ENCODE measurements at places on chromosomes 16 and 17.

DNA sequence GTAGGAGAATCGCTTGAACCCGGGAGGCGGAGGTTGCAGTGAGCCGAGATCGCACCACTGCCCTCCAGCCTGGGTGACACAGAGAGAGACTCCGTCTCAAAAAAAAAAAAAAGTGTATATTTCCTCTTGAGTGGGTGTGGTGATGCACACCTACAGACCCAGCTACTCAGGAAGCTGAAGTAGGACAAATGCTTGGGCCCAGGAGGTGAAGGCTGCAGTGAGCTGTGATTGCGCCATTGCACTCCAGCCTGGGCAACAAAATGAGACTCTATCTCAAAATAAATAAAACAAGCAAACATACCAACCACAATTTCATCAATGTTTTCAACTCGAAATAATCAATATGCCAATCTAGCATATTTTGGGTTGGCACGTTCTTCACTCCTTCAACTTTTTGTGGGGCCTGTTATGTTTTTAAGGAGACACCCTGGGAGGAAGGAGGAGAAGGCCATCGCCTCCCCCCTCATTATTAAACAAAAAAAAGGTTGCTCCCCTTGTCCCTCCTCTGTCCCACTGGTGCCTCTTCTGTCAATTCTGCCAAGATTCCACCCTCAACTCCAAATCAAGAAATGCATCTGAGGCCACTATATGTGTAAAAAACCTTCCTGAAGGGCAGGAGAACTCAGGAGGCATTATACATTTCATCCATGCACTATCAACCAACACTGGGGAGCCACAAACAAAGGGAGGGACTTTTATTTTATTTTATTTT is 52.4 kb upstream of the ATF7IP2 start:
- no peak for DNase-seq

DNA sequence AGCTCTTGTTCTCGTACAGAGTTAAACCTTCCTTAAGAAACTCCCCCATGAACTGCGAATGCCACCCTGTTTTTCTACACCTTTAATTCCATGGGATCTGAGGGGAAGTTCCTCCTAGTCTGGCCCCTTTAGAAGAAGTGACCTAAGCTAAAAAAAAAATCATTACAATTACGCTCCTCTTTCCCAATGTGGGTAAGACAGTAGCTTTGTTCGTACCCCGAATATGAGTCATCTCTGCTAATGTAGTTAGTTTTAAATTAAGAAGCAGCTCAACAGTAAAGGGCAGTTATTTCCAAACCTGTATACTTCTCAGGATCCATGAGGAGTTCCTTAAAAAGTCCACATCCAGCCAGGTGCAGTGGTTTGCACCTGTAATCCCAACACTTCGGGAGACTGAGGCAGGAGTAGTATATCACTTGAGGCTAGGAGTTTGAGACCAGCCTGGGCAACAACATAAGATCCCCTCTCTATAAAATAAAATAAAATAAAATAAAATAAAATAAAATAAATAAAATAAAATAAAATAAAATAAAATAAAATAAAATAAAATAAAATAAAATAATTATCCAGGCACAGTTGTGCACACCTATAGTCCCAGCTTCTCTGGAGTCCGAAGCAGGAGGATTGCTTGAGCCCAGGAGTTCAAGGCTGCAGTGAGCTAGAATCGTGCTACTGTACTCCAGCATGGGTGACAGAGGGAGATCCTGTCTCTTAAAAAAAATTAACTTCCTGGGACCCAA is 26.1 kb downstream of the RCVRN start:
- no peak for DNase-seq

DNA sequence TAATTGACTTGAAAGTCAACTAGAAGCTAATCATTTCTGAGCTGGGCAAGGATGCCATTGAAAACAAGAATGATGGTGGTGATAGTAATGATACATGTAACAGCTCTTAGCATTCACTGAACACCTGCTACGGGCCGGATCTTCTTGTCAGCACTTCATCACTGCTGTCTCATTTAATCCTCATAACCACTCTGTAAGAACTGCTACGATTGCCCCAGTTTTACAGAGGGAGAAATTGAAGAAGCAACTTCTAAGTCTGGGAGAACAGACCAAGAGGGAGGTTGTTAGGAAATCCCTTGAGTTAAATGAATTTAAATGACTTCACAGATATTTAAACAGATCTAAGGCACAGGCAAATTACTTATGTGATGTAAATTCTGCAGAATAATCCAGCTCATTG is 7.0 kb upstream of the GAN start:
- DNase-seq: no peak

GRCh38 chr16:79560318-79560717 is 40.2 kb downstream of the MAF start:
- no peak for DNase-seq

DNA sequence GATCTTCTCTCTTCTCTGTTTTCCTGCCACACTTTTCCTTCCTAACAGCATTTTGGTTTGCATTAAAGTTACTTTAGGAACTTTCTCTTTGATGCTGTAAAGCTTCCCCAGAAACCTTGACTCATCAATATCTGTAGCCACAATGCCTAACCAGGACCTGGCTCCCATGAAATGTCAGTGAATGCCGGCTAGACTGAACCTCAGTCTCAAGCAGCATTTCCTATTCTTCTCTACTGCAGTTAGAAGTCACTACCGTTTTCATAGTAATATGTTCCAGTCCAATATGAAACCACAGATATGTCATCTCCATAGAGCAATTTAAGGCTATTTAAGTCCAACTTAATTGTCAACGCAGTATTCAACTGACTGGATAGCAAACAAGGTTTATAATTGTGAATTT is 28.9 kb downstream of the ITFG1 start:
- no peak for DNase-seq

GRCh38 chr16:63613701-63614100 is 1508.2 kb downstream of the CDH11 start:
- DNase-seq: peak; percentile 72

DNA sequence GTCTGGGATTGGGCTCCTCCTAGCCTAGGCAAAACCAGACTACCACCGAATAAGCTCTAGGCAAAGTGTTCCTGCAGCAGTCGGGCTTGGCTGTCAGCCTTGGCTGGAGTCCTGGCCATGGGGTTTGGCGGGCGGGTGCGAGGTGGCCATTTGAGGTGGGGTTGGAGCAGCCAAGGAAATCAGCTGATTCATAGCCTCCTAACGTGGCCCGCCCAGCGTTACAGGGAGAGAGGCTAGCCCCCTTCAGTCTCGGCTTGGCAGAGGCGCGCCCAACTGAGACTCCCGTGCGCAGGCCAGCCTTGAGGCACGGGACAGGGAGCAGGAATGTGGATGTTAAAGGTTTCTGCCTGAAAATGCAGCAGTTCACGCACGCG is 1.9 kb downstream of the PMP22 start:
- DNase-seq: peak; percentile 68

DNA sequence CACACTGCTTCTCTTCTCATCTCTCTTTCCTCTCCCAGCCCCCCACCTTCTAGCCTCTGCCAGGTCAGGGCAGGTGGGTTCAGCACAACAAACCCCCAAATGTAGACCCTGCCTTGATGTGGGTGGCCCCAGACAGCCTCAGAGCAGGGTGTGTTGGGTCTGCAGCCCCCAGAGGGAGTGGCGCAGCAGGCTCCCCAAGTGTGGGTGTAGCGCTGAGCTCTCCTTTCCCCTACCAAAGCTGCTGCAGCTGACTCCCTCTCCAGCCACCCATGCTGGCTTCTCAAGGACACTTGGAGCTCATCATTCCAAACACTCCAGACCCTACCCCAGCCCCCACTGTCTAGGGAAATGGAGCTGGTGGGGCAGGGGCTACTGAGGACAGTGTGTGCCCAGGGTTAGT is 27.3 kb downstream of the NLRC3 start:
- no peak for DNase-seq

DNA sequence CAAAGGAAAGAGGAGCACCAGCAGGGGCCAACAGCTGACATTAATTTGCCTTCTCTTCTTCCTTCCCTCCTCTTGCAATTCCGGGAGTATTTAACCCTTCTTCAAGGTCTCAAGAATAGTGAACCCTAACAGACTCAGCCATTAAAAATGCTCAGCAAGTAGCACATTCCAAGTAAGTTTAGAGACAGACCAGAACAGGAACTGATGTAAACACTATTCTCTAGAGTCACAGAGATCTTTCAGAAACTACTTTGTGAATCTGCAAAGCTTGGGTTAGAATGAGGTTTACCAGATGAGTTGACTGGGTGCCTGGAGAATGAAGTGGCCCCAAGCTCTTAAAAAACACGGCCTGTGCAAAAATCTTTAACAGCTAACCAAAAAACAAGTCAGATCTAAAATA is 50.9 kb downstream of the TEX2 start:
- DNase-seq: no peak

GRCh38 chr17:8697323-8697741 is 47.3 kb downstream of the CCDC42 start:
- no peak for DNase-seq

GRCh38 chr17:80000136-80000535 is 35.5 kb downstream of the TBC1D16 start:
- DNase-seq: no peak

GRCh38 chr16:22022151-22022550 is 14.2 kb downstream of the MOSMO start:
- no peak for DNase-seq

All from dermis microvascular lymphatic vessel endothelial cell (primary cell).